ENCODE measurements at places on chromosomes 7 and 10.

DNA sequence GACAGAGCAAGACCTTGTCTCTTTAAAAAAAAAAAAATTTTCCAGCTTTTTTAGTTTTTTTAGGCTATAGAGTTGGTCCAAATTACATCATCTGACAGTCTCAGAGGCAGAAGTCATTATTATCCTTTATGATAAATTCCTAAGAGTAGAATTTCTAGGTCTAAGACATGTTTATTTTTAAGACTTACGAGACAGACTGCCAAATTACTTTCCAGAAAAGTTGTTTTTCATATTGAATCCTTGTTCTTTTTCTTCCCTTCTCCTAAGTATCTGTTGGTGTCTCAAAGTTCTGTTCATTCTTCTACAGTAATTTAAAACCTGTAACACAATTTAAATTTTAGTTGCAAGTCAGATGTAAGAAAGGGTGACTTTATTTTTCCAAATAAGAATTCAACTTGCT lies 421.4 kb downstream of the GALNT17 start:
- no peak for DNase-seq

DNA sequence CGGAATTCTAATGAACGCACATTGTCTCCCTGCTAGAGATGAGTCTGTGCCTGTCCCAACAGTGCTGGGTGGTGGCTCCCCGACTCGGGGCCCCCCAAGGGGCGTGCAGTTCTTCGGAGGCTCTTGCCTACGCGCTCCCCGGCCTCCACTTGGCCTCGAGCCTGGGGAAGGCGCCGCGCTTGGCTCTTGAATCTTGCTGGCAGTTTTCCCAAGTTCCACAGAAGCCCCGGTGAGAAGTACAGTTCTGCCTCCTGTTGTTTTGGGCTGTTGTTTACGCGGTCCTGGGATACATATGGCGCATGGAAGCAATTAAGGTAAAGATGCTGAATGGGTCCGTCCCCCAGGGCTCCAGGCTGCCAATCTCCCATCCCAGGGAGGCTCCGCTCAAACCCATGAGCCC lies 32.6 kb upstream of the UNCX start:
- no peak for DNase-seq

GRCh38 chr7:130490888-130491804 lies 739 bp upstream of the MEST start:
- DNase-seq: no peak

DNA sequence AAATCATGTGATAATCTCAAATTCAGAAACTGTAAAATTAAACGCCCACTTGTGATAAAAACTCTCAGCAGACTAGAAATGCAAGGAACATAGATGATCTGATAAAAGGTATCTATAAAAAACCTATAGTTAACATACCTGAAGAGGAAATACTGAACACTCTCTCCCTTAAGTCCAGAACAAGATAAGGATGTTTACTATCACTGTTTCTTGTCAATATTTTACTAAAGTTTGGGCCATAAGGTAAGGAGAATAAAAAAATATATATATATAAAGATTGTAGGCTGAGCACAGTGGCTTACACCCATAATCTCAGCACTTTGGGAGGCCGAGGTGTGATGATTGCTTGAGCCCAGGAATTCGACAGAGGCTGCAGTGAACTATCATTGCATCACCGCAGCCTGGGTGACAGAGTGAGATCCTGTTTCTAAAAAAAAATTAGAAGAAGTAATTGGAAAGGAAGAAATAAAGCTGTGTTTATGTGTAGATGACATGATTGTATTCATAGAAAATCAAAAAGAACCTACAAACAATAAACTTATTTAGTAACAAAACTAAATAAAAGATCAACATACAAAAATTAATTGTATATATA lies 28.4 kb downstream of the MPLKIP start:
- no peak for DNase-seq
